ENCODE measurements at places on chromosomes 4 and X. TPM values are rescaled to one million over a fixed set of nuclear protein-coding genes. Genes with fewer than 3 reads are reported as not detected.
A peak's percentile ranks its signal among the peaks of the same experiment; 100 is the strongest.

- no peak for DNase-seq
Measured at GRCh38 chr4:161249779-161250440, 913.9 kb downstream of the FSTL5 start.

GRCh38 chr4:45701621-45702020 is 422.2 kb downstream of the GABRG1 start:
- no peak for DNase-seq

GRCh38 chr4:148007792-148008191 is 275.9 kb downstream of the ARHGAP10 start:
- no peak for DNase-seq

DNA sequence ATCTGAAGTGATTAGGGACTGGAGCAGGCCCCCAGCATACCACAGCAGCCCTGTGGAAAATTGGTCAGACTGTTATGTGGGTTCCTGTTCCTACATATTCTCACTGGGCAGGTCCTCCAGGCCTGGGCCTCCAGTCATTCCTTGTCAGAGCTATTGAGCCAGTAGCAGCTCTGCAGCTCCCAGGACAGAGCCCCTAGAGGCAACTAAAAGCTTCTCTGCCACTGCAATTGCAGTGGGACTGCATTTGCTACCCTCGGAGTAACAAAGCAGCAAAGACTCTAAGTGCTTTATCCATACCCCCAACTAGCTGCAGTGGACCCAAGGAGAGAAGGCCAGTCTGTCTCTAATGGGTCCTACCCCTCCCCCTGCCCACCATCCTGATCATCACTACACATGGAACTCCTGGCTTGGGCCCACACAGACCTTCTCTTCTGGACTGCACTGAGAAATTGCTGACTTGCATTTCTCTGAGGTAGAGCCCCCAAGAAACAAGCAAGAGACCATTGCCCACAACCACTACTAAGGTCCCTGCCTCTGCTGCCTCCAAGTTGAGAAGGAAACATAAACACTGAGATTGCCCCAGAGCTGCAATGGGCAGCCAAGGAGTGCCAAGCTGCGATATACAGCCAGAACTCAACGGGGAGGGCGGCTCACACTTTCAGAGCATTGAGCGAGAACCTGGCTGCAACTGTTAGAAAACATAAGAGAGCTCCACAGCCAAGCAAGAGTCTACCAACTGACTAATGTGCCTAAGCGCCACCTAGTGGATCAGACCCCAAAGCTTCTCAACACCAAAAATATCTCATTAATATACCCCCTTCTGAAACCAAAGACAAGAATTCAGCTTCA is 738.7 kb upstream of the NDST4 start:
- peak; percentile 57 for DNase-seq

- no peak for DNase-seq
Measured at GRCh38 chrX:41590641-41591040, 98.1 kb upstream of the GPR34 start.

DGKK gene
- 0.18 TPM for total RNA-seq

PCDH7 gene
- 8.0 TPM for total RNA-seq
